ENCODE measurements at places on chromosomes 4 and X. TPM values are rescaled to one million over a fixed set of nuclear protein-coding genes. Genes with fewer than 3 reads are reported as not detected.

Gene CSAG1
- total RNA-seq = not detected

Gene GDPD2
- not detected for total RNA-seq

Gene AKAP17A
- total RNA-seq = 19.9 TPM

Gene CXCL8
- 1.2 TPM for total RNA-seq

Gene ARX
- total RNA-seq = not detected

Gene RPA4
- 0.48 TPM for total RNA-seq

Gene HSFX1
- total RNA-seq = 2.0 TPM

Gene TLR6
- 1.2 TPM for total RNA-seq

Gene HELT
- not detected for total RNA-seq

Gene RBMXL3
- not detected for total RNA-seq

DNA sequence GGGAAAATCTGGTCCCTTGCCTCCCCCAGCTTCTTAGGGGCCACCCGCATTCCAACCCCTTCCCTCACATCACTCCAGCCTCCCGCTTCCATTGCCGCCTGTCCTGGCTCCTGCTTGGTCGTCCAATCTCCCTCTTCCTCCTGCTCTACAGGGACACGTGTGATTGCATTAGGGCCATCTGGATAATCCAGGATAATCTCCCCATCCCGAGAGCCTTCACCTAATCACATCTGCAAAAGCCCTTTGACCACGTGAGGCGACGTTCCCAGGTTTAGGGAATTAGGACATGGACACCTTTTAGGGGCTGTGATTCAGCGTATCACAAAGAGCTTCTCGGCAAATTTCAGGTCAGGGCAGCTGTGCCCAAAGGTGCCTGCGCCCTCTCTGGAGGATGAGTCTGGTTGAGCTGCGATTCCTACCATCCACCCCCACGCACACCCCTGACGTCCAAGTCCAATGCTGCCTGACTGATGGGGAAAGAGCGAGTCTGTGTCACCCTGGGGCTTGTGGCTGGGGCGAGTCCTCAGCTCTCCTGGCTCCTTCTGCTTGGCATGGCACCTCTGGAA is 104.6 kb downstream of the PSAPL1 start:
- no peak for DNase-seq

- no peak for DNase-seq
These were observed 95.5 kb downstream of the ZNF827 start for GRCh38 chr4:145843148-145843547.

DNA sequence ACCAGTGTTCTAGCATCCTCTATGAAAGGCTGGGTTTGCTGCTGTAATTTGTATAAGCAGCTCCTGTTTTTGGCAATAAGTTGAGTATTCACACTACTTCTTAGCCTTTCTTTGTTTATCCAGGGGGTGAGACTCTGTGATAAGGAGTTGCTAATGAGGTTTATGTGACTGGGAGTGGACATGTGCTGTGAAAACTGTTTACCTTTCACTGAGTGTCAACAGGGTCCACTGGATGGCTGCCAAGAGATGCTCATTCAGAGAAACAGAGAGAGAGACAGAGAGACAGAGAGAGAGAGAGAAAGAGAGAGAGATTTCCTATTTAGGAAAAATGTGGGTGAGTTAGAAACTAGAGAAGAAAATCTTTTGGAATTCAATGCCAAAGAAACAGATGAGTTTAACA is 233.9 kb downstream of the CHIC2 start:
- DNase-seq = no peak

- no peak for DNase-seq
These were observed 44.5 kb upstream of the TRIM2 start for GRCh38 chr4:153159728-153160221.

- no peak for DNase-seq
These were observed 32.4 kb downstream of the EGF start for GRCh38 chr4:109945056-109945455.

GRCh38 chr4:152535360-152535902 is 461 bp downstream of the FBXW7 start:
- DNase-seq = no peak

DNA sequence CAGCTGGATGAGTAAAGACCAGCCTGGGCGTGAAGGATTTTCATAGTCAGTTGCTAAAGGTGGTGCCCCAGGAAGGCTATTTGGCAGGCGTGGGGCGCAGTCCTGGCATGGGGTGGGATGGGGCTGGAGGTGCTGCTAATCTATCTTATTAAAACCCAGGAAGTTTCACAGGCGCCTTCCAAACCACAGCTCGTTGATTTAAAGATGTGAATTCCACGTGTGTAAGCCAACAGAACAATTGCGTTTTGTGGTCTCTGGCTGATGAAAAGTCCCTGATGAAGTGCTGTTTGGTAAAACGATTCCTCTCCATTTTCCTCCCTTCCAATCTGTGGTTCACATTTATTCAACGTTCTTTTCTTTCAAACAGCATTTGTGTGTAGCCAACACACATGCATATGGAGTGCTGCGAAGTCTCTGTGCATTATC is 105.0 kb downstream of the TBL1X start:
- DNase-seq = no peak

- no peak for DNase-seq
These were observed 457.4 kb downstream of the IL1RAPL1 start for GRCh38 chrX:29044423-29045184.

DNA sequence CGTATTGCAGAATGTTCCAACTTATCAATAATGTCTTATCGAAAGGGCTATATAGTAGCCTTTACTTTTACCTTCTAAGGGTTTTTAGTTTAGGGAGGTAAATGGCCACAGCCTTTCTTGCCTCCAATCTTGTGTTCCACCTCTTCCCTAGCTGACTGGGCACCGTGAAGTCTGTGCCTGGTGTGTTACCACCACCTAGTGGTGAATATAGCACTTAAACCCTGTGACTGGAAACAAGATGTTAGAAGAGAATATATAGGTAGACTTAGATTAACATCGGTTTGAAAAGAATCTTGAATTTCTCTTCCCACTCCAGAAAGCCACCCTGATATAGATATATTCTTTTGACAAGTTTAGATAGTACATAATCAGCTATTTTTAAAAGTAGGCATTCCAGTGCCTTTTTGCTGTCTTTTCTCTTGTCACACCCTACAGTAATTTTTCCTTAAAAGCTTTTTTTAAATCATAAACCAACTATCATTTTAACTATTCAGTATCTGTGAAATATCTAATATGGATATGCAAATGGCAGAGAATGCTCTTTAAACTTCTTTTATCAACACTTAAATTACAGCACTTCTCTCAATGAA is 27.8 kb upstream of the ADH7 start:
- DNase-seq = no peak

GRCh38 chr4:69759189-69759604 is 1.2 kb downstream of the SULT1B1 start:
- no peak for DNase-seq

- no peak for DNase-seq
These were observed 214.1 kb upstream of the ANXA3 start for GRCh38 chr4:78337244-78338020.

GRCh38 chrX:30918480-30918879 is 29.4 kb upstream of the TAB3 start:
- DNase-seq = no peak

DNA sequence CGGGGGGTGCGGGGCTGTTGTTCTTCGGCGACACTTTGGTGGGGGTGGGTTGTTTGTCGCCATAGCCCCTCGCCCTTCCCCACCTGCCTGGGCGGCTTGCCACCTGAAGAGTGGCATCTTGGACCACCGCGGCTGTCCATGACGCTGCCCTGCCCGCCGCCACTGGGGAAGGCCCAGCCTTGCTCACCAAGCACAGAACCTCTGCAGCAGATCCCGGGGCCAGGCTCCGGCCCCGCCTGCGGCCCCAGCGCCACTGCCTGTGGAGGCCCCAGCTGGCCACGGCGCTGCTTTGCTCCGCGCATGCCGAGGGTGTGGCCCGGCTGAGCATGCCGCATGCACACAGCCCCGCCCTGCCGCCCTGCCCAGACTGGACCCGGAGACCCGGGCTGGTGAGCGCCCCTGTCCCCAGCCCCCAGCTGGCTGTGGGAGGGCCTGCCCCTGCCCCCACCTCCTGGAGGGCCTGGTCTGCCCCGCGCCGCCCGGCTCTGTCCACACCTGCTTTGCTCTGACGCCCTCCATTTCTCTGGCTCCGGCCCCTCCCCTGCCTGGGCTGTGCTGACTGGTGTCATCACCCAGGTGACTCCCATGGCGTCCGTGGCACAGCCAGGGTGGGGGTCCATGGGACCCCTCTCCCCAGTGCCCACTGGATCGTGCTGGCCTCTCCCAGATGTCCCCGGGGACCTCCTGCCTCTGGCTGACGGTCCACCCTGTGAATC is 5.3 kb downstream of the NAT8L start:
- DNase-seq = no peak

GRCh38 chrX:9942086-9942485 is 25.1 kb upstream of the CLDN34 start:
- no peak for DNase-seq

DNA sequence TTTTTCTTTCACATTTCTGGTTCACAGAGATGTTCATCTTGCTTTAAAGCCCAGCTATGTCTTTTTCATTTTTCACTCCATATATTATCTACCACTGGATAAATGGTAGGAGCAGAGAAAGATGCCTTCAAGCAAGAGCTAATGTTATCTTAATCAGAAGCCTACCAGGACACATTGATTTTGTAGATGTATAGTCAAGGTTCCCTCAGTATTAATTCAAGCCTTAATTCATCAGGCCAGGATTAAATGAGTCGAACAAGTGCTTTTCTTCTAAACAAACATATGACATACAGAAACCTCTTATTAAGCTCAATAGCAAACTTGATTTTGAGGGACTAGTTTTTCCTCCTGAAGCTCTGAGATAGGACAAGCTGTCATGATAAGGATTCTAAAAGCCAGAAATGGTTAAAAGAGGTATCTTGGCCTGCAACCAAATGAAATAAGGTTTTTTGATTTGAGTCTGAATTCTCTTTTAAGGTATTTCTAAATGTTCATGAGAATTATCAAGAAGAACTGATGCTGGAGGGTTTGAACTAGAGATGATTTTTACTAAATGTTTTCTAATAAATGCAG is 81.7 kb upstream of the FTHL17 start:
- DNase-seq = no peak

DNA sequence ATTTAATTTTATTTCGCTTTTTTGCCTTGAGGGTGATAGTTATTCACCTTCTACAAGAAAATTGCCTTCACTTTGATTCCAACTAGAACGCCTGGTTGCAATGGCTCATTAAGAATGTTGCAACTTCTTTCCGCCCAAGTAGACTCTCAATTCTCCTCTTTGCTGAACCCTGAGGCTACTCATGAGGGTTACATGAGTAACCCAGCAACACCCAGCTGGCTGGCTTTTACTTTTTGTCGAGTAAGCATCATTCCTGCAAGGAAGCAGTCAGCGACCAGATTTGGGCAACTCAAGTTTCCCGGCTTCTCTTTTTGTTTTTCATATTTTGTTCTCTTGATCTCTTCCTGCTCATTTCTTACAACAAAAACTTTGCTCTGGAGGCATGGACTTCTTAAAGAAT is 495.4 kb downstream of the PACRGL start:
- DNase-seq = no peak

- DNase-seq = no peak
These were observed 1162.1 kb downstream of the RAPGEF2 start for GRCh38 chr4:160265014-160265413.

GRCh38 chr4:153064571-153064970 is 128.4 kb downstream of the FHDC1 start:
- DNase-seq = no peak

- no peak for DNase-seq
These were observed 120.7 kb upstream of the MED14 start for GRCh38 chrX:40855932-40856515.

DNA sequence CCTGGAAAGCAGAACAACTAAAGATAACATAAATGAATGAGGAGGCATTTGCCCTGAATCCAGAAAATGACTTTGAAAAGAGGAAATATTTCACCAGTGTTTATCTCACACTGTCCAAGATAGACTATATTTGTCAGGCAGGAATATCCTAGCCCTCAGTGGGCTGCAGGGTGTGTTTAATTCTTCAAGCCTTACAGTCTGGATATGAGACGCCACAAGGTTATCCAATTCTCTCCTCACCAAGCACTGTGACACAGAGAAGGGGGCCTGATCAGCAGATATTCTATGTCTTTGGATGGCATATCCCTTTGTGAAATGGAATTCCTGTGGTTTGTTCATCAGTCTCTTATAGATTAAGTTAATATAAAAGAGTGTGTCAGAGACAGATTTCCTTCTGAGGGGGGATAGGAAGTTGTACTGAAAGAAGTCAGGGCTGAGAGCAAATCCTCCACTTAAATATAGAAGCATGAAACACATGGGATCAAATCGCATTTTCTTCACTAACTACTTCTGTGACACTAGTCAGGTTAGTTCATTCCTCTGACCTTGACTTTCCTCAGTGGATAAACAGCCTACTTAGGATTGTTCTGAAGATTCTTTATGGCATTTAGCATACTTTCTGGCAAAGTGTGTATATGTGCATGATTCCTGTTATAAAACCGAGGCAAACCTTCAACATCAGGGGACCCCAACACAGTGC is 6.8 kb upstream of the G3BP2 start:
- no peak for DNase-seq

- DNase-seq = no peak
These were observed 142.0 kb downstream of the RTL3 start for GRCh38 chrX:78517124-78517523.

DNA sequence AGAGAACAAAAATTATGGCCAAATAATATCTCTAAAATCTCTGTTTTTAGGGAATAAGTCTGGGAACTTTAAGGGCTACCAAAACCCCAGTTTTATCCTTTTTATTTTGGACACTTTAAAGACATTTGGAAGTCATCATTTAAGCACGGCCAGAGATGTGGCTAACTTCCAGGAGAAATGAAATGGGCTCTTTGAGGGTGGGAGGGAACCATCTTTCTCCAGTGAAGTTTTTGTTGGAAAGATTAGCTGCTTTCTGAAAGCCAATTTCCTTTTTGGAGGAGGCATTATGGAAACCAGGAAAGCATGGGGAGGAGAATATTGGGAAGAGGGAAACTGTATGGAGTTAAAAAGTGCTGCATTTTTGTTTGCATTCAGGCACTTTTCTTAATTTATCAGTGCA is 4.8 kb downstream of the VSIG1 start:
- DNase-seq = no peak

DNA sequence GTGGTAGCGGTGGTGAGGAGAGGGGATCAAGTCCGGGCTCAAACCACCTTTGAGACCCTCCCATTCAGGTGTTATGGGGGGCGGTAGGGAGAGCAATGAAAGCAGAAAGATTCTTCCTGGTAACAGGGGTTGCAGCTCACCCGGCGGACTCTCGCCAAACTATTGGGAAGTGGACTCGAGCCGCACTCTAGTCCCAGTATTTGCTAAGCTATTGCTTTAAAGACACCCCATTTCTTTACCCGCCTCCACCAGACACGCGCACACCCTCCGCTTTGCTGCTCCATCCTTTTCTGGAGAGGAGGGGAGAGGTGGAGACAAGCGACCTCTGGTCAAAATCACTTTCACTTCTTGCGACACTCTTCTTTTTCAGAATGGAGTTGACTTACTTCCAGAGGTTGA is 625 bp upstream of the GABRA4 start:
- DNase-seq = peak; percentile 75

DNA sequence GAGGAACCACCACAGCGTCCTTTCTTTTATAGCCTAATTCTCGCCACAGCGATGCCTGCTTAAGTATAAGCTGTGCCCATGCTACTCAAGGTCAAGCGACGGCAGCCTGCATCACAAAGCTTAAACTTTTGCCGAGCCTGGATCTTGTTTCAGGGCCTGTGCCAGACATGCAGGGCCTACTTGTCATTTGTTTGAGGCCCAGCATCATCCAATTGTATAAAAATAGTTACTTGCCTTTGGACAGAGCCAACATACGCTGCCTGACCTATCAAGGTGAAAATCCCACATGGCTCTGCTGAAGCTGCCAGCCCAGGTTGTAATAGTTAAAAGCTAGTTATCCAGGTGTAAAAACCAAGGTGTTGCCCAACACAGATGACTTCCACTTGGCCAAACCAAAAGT is 107.1 kb downstream of the TMEM131L start:
- no peak for DNase-seq

Data from cardiac septum (tissue), 1 donor.